ENCODE measurements at places on chromosomes 3 and 15. TPM values are rescaled to one million over a fixed set of nuclear protein-coding genes. Genes with fewer than 3 reads are reported as not detected.
A peak's percentile ranks its signal among the peaks of the same experiment; 100 is the strongest.

- DNase-seq, result no peak
Observed at GRCh38 chr15:65903296-65904073, 34.2 kb downstream of the RAB11A start.

GRCh38 chr3:182949688-182950087 is 30.6 kb downstream of the DCUN1D1 start:
- no peak for DNase-seq

GRCh38 chr3:178289544-178290160 is 246.6 kb upstream of the KCNMB2 start:
- no peak for DNase-seq

DNA sequence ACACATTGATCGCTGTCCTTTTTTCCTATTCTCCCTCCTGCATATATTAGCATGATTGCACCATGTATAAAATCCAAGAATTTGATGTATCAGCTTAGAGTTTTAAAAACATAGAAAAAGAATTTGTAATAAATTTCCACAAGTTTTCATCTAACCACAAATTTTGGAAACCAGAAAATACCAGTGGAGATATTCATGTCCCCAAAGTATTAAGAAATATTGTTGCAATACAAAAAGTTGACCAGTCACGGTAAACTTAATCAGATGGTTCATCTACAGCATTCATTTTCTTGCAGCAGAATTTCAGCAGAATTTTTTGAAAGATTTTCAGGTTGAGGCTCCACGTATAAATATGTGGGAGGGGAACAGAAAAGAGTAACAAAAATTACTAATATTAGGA is 500.9 kb upstream of the MDFIC2 start:
- DNase-seq, result no peak

CHRNA7 gene
- 0.37 TPM for total RNA-seq

ALDH1L1 gene
- total RNA-seq, result 1.4 TPM

PLA2G4B gene
- total RNA-seq, result 3.2 TPM

IL12A gene
- not detected for total RNA-seq

DNA sequence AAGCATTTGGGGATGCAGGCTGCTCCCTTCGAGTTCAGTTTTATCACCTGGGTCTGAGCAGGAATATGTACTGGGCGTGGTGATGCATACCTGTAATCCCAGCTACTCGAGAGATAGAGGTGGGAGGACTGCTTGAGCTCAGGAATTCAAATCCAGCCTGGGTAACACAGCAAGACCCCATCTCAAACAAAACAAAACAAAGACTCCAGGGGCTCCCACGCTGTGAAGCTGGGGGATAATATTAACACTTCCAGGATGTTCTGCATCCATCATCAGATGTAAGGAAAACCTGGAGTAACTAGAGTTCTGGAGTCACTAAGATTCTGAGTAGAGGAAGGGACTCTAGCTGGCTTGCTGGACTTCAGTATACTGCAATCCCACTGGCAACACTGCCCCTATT is 40.6 kb downstream of the LYZL4 start:
- DNase-seq, result no peak

DNA sequence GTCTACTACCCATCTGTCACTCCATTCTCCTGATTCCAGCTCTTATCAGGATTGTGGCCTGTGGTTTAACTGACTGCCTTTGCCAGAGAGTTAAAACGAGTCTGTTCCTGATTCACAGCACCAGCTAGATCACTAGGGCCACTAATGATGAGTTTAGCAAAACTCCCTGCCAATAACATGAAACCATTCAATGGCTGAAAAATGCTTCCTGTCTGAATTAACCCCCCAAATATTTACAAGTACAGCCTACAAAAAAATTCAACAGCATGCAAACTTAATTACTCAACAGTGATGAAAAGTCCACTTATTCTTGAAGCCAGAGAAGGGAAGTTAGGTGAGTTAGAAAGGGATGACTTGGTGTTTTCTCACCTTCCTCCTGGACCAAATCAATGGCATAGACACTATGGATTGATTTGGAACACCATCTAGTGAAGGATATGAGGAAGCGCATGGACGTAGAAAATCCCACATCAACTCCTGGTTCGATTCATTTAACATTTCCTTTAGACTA is 141.4 kb downstream of the TGFBR2 start:
- DNase-seq, result no peak

SLC6A1 gene
- total RNA-seq, result 39.1 TPM

DNA sequence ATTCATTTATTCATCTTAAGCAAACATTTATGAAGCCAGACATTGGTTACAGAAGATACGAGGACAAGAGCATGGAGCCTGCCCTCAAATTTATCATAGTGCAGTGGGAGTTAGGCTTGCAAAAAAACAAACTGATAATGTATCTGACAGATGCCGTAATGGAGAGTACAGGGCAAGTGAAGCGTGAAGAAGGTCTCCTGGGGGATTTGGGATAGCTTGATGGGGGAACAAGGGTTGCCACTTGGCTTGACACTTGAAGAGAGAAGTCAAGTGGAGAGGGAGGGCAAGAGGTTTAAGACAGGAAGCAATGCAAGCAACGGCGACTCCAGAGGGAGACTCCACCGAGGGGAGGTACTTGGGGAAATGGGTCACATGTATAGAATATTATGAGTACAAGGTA is 129.3 kb downstream of the SSR3 start:
- DNase-seq, result no peak

- DNase-seq, result no peak
Observed at GRCh38 chr3:50655009-50655830, 19.5 kb upstream of the DOCK3 start.

GRCh38 chr3:117788061-117788460 is 1078.5 kb downstream of the TUSC7 start:
- DNase-seq, result peak; percentile 89

- no peak for DNase-seq
Observed at GRCh38 chr15:91126080-91126479, 26.0 kb downstream of the SV2B start.

DNA sequence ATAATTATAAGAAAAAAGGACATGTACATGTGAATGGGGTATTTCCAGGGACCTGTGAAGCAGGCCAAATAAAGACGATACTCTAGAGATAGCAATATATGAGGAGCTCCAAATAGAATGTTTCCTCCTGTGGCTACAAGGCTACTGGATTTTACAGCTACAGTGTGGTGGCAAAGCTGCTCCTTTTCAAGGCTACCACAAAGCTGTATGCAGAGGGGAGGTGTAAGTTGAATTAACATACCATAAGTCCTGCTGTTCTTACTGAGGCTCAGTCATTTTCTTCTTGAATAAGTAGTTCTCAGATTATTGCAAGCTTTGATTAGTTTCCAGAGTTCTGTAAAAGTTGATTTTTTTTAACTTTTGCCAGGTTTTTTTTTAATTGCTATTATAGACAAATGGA is 1184.6 kb upstream of the EPHA6 start:
- DNase-seq, result no peak

GRCh38 chr15:70323111-70323851 is 225.6 kb upstream of the TLE3 start:
- DNase-seq, result peak; percentile 73

- no peak for DNase-seq
Observed at GRCh38 chr3:74267588-74268184, 346.8 kb downstream of the CNTN3 start.

GOLGA6L7 gene
- not detected for total RNA-seq

GRCh38 chr15:36185438-36185837 is 394.0 kb upstream of the CDIN1 start:
- DNase-seq, result no peak

TMC3 gene
- total RNA-seq, result not detected

DNA sequence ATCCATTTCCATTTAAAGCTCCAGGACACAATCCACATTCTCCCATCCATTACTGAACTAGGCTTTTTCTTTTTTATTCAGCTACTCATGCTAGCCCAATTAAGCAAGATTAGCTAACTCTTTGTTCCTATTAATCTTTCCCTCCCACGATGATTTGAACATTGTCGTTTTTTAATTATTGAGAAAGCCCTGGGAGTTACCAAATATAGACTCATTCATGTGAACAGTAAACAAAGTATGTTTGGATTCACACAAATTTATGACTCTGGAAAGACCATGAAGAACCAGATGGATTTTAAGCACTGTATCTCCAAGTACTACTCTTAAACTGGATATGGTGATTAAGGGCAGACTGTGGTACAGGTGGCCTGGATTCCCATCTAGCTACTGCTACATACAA is 82.2 kb downstream of the STRIT1 start:
- no peak for DNase-seq

GRCh38 chr3:16319307-16319706 is 54.3 kb downstream of the OXNAD1 start:
- DNase-seq, result no peak

GRCh38 chr3:9422712-9423424 is 25.5 kb downstream of the SETD5 start:
- DNase-seq, result peak; percentile 89

MKRN2OS gene
- not detected for total RNA-seq

PRR23E gene
- not detected for total RNA-seq

DNA sequence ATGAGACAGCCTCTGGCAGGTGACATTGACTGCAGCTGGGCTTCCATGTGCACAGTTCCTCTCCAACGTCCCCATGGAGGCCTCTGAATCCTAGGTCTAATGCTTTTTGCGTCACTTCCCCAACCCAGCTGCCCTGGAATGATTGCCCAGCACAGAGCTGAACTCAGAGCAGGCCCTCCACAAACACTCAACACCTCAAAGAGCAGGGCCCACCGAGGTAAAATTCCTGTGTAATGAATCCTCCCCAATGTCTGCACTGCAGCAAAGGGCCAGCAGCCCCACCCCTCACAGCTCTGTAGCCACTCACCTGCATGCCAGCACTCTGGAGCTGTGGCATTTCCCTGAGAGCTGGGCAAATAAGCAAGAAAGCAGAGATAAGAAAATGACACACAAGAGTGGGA is 42.6 kb upstream of the DUSP7 start:
- DNase-seq, result no peak
